ENCODE measurements at places on chromosomes 2 and 18. TPM values are rescaled to one million over a fixed set of nuclear protein-coding genes. Genes with fewer than 3 reads are reported as not detected.

ASB18 gene
- 0.06 TPM for polyA plus RNA-seq

- no peak for DNase-seq
These were observed 84.4 kb downstream of the MAP4K4 start for GRCh38 chr2:101781791-101782426.

DNA sequence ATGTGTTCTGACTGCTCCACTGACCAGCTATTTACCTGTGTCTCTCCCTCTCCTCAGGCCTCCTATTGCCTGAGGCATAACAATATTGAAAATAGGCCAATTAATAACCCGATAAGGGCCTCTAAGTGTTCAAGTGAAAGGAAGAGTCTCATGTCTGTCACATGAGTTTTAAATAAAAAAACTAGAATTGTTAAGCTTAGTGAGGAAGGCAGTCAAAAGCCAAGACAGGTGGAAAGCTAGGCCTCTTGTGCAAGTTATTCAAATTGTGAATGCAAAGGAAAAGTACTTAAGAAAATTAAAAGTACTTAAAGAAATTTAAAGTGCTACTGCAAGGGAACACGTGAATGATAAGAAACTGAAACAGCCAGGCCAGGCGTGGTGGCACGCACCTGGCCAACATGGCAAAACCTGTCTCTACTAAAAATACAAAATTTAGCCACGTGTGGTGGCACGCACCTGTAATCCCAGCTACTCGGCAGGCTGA is 44.9 kb upstream of the TAF4B start:
- DNase-seq: no peak

DNA sequence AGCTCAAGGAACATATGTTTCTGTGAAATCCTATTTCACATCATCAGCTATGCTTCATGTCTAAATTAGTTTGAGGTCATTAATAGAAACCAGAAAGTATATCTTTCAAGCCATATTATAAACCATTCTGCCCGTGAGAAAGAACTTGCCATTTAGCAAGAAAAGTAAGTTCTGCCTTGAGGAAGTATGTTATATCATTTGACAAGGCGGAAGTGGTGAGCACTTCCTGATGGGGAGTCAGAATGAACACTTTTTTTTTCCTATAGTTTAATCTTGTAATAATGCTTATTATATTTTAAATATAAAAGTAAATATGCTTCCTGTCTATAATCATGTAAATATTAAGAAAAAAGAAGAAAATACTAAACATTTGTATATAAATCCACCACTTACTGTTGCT is 39.3 kb upstream of the NRXN1 start:
- DNase-seq: no peak

GRCh38 chr2:48248251-48248933 is 281.6 kb upstream of the STON1 start:
- peak; percentile 36 for DNase-seq

- DNase-seq: peak; percentile 53
These were observed 58.2 kb downstream of the KLHL14 start for GRCh38 chr18:32714571-32715148.

GRCh38 chr2:92073036-92073814 is 2798.0 kb upstream of the TEKT4 start:
- no peak for DNase-seq

DNA sequence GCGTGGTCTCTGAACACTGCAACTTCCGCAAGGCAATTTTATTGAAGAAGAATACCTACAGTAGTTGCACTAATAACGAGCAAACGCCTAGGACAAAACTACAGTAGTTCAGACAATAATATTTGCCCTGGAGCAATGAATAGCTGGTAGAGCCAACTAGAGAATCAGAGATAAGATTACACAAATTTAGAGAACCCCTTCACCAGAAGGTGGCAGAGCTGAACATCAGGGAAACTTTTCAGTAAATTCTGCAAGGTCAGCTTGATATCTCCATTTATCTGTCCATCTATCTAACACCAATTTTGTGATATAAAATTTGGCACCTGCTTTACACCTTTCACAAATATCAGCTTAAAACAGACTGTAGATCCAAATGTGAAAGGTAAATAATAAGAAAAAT is 43.8 kb downstream of the CDH19 start:
- DNase-seq: no peak

ANKRD30BL gene
- 0.63 TPM for polyA plus RNA-seq

DNA sequence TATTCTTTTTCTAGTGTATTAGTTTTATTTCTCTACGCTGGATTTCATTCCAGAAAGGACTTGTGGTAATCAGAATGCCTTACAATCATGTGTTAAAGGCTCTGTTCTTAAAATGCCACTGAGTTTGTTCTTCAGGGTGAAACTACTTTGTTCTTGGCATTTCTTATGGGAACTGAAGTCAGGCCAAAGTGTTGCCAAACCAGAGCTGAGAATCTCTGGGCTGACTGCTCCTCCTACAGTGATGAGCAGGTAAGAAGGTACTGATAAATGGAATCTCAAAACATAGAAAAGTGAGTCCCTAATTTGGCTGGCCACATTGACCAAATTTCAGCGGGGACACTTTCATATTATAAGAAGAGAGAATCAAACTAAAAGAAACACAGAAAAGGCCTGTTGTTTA is 55.1 kb upstream of the ZNF397 start:
- no peak for DNase-seq

GRCh38 chr2:217331523-217332416 is 471.9 kb upstream of the TNP1 start:
- peak; percentile 42 for DNase-seq

DNA sequence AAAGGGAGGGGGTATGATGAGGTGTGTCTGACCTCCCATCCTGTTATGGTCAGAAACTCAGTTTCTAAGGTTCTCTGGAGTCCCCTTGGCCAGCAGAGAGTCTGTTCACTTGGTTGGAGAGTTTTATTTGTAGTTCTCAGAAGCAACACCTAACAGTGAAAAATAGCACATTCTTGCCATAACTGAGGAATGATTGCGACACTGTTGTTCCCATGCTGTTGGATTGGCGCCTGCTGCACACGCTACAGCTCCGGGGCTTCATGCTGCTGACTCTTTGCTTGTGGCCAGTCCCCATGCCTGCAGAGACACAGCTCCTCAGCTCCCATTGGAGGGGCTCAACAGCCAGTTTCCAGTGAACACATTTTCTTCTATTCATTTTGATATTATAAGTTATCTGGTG is 42.1 kb downstream of the TPGS2 start:
- peak; percentile 37 for DNase-seq

RUFY4 gene
- 0.29 TPM for polyA plus RNA-seq

GRCh38 chr2:8659092-8659734 is 22.6 kb upstream of the ID2 start:
- DNase-seq: no peak

- DNase-seq: no peak
These were observed 30.3 kb upstream of the CCDC93 start for GRCh38 chr2:118044103-118044716.

DNA sequence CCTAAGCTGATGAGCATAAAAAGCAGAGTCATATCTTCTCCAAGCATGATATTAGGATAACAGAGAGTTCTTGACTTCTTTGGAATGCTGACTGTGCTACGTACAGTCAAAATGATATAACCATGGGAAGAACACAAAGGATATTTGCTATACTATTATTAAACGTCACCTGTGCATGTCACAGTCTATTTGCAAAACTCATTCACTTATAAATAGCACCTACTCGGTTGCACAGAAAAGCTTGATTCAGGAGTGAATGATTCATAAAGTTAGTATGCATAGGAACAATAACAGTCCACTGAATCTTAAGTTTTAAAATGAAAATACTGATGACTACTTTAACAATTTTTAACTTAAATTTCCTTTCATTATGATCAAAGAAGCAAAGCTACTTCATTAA is 83.3 kb downstream of the SP3 start:
- DNase-seq: no peak

DNA sequence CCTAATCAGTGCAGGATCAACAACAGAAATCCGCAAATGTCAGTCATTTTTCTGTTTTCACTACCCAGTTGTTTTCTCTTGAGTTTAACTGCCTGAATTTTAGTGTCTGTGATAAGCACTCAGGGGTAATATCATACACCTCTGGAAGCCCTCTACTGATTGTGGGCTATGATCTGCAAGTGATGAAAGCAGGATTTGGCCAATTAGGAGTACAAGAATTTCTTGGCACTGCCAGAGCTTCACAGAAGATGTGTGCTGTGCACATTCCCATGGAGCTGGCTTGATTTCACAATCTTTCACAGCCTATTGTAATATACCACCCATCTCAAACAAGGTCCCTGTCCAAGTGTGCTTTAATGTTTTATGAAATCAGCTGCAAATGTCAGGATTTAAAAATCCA is 27.3 kb upstream of the TDRD15 start:
- no peak for DNase-seq

DNA sequence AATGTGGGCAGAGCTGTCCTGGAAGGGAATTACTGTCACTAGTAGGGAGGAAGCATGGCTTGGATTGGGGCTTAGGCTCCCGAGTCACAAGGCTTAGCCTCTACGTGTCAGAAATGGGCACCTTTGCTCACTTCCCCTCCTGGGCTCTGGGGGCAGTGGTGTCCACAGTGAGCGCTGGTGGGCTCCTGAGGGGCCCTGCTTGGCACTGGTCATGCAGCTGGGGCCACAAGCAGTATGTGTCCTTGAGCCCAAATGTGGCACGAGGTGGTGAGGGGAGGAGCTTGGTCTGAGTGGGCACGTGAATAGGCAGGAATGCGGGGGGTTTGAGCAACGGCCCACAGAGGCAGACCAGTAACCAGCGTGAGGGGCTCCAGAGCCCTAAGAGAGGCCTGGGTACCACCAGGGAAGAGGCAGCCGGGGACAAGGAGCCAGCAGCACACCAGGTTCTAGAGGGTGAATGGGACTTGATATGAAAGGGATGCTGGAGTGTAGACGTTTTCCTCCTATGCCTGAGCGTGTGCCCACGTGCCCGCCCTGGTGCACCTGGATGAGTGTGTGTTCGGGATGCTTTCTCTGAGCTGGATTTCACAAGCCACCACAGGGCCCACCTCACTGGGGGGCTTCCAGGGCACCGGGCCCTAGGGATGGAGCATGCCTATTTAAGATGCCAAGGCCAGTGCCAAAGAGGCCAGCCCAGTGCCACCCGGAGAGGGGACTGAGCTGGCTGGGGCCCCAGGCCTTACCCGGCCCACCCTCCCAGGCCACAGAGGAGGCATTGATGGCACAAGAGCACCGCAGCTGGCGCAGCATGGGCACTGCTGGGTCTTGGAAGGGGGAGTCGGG is 22.8 kb upstream of the PTMA start:
- DNase-seq: no peak

APOB gene
- polyA plus RNA-seq: 11.2 TPM

GRCh38 chr2:182186132-182186735 is 200.6 kb downstream of the PPP1R1C start:
- DNase-seq: peak; percentile 10

DNA sequence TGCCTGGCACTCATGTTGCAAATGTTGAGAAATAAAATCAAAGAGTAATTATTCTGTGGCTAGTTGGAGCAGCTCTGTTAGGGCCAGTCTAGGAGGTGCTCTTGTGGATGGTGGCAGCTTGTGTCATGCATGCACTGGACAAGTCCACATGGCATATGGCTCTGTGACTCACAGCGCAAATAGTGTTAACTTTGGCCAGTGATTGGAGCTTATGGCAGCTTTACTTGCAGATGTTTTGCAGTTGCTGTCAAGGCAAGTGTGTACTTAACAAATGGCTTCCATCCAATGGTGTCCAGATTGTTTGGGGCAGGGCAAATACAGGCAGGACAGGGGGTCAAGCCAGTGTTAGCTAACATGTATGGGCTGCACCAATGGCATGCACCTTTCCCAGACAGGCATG is 26.1 kb upstream of the TMX3 start:
- DNase-seq: no peak

HOXD12 gene
- polyA plus RNA-seq: not detected

DNA sequence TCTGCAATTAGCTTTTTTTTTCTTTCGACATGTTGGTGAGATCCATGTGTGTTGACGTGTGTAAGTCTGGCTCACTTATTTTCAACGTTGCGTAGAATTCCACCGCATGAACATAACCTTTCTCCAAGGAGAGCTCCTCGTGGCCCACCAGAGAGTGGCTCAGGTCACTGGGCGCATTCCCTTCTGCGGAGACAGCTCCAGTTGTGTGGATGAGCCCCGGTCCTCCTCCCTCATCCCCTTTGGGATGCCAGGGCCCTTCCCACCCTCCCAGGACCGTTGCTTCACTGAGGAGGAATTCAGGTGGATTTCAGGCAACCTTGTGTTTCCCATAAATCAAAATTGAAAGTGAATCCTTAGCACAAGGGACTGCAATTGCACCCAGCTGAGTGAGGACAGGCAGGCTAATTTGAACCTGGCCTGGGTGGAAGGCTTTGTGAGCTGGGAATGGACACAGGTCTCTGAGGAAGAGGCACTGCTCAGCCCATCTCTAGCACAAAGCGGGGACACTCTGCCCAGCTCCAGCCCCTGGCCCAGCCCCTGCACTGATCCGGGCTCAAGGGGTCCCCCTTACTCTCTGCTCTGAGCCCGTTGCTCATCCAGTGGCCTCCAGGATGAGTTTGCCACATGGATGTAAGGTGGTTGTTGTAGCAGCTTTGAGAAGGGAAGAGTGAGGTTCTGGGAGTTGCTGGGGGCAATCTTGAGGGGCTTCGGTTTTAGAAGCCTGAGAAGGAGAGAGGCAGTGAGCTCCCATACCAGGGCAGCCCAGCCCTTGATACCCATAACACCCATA is 57.8 kb upstream of the HAAO start:
- DNase-seq: no peak

DNA sequence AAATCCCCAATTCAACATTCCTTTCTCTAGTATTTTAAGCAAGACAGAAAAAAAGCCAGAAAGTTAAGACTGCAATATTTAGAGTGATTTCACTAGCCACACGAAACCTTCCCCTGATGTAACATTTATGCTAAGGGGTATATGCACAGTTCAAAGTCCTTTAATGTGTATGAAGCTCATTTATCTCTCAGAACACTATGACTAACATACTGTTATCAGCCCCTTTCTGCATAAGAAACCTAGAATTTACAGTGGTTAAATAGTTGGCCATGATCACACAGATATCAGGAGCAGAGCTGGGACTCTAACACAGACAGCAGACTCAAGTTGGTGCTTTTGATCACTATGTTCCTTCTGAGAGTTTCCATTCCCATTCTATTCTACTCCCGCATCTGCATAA is 185.5 kb downstream of the CDH2 start:
- DNase-seq: no peak

- DNase-seq: no peak
These were observed 64.9 kb upstream of the KLHL29 start for GRCh38 chr2:23320058-23320457.

All from right lung (tissue), 10 donors.